ENCODE measurements at places on chromosomes 12 and 14.

DNA sequence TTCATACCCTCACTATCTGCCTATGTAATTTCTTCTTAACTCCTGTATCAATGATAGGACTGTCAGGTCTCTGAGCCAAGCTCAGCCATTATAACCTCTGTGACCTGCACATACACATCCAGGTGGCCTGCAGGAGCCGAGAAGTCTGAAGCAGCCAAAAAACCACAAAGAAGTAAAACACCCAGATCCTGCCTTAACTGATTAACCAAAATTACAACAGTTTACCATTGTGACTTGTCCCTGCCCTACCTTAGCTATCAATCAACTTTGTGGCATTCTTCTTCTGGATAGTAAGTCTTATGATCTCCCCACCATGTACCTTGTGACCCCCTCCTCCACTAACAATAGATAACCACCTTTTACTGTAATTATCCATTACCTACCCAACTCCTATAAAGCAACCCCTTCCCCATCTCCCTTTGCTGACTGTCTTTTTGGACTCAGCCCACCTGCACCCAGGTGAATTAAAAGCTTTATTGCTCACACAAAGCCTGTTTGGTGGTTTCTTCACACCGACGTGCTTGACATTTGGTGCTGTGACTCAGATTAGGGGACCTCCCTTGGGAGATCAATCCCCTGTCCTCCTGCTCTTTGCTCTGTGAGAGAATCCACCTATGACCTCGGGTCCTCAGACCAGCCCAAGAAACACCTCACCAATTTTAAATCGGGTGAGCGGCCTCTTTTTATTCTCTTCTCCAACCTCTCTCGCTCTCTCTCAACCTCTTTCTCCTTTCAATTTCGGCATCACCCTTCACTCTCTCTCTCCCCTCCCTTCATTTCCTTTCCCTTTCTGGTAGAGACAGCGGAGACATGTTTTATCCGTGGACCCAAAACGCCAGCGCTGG lies 11.5 kb upstream of the LGMN start:
- DNase-seq: peak; percentile 16

GRCh38 chr14:92973798-92974372 lies 50.9 kb downstream of the CHGA start:
- no peak for DNase-seq

- peak; percentile 50 for DNase-seq
Observed at GRCh38 chr12:27780612-27781408, 774 bp upstream of the MANSC4 start.

- DNase-seq: no peak
Observed at GRCh38 chr12:81729781-81730180, 29.4 kb downstream of the PPFIA2 start.

DNA sequence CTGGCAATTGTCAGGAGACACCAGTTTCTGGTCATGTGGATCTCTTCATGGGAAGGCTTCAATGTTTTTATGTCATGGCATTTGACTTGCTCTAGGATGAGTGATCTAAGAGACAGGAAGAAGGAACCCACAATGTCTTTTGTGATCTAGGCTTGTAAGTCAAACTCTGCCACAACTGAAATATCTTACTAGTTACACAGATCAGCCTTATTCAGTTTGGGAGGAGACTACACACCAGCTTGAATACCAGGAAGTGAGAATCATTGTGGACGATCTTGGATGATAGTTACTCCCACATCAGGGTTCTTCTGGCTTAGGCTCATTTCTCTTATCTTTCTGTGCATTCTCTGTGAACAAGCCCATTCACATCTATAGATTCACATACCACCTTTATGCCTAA lies 236.2 kb upstream of the FBXO33 start:
- no peak for DNase-seq

- peak; percentile 21 for DNase-seq
Observed at GRCh38 chr12:120529641-120530417, 871 bp upstream of the COQ5 start.

DNA sequence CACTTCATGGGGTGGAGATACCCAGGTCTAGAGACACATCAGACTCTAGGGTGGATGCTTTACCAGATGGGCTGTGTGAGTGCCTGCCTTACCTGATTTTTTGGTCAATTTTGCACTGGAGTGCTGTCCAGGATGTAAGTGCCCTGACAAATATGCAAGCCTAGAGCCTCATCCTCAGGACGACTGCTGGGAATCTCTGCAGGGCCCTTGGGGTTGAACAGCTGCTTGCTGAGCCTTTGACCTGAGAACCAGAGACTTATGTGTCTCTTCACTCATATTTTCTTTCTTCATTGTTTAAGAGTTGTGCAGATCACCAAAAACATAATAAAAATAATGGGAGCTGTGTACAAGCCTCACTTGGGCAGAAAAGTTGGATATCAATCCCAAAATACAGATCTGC lies 551.5 kb upstream of the ATP2B1 start:
- no peak for DNase-seq

DNA sequence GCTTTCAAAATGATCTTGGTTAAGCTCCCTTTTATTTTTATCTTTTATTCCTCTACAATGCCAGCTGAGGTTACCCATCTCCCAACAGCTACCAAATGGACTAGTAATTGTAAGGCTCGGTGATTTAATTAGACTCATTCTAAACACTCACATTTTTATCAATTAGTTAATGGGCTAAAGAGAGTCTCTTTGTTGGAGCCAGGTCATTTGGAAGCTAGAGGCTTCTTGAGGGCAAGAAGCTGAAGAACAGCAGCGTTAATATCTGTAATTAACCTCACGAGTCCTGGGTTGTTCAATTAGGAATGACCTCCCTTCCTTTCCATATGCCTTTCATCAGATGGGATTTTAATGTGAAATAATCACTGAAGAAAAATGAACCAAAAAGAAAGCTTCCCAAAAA lies 56.9 kb downstream of the OTX2 start:
- no peak for DNase-seq

DNA sequence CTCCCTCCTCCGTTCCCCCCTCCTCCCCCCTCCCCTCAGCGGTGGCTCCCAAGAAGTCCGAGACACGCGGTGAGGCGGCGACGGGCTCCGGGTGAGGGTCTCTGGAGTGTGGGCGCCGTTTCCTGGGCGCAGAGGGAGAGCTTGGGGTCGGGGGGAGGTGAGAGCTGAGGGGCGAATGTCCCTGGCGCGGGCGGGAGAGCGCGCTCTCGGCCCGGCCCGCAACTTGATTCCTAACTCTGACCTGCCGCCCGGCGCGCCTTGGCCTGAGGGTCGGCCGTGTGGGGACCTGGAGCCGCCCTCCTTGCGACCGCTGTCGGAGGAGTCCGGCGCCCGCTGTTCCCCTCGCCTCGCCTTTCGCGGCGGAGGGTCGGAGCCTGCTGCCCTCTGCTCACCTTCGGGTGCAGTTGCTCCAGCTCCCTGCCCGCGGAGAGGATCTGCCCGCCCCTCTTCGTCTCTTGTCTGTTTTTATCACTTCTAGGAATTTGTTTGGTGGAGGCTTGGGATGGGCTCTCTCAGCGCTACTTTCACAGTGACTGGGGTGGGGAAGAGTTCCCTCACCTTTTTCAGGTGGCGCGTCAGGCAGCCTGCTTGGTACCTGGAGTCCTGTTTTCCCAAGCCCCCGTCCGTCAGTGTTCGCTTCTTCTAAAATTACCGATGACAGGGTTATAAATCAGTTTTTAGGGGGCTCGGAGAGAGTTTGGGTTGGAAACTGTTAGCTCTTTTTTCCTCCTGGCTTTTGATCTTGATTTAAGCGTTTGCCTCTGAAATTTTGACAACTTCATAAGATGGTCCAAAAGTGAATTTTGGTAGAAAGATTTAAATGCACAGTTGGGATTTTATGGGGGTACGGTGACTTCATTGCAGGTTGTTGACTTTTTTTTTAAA lies 495 bp downstream of the ADIPOR2 start:
- no peak for DNase-seq

- DNase-seq: no peak
Observed at GRCh38 chr12:67275380-67275913, 6.3 kb downstream of the CAND1 start.

- no peak for DNase-seq
Observed at GRCh38 chr14:89373185-89373584, 43.8 kb downstream of the FOXN3 start.

- peak; percentile 70 for DNase-seq
Observed at GRCh38 chr12:4293299-4293965, 19.9 kb downstream of the CCND2 start.

GRCh38 chr12:13443498-13443897 lies 247.0 kb downstream of the EMP1 start:
- no peak for DNase-seq

GRCh38 chr14:68668531-68668930 lies 124.3 kb downstream of the ZFP36L1 start:
- no peak for DNase-seq

GRCh38 chr14:54749180-54749579 lies 153.4 kb downstream of the GCH1 start:
- no peak for DNase-seq

- DNase-seq: peak; percentile 32
Observed at GRCh38 chr14:103074729-103075367, 9.2 kb upstream of the LBHD2 start.

- DNase-seq: no peak
Observed at GRCh38 chr12:2294651-2295475, 242.1 kb downstream of the CACNA1C start.

DNA sequence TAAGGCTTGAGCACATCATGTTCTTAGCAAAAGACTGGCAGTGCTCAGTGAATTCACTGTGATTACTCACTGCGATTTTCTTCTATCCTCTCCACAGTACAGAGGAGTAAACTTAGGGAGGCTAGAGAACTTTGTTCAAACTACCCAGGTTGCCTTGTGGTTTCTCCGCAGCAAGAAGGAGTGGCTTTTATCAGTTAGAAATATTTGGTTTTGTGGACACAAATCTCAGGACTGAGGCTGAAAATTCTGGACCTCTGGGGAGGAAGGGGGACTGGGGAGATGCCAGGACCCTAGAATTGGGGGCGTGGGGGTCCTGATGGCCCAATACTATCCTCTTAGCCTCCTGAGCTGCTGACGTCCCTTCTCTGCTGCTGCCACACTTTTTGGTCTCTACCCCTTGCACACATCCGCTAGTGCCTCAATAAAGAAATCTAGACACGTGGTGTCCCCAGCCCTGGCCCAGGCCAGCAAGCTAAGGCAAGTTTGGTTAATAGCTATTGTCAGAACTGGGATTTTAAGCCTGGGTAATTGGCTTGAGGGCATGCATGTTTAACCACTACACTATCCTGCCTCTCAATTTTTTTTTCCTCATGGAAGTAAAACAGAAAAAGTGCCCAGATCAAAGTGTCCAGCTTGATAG lies 842 bp downstream of the OAS2 start:
- peak; percentile 64 for DNase-seq

- DNase-seq: no peak
Observed at GRCh38 chr14:83764656-83765599, 1765.0 kb upstream of the FLRT2 start.

- no peak for DNase-seq
Observed at GRCh38 chr12:1573960-1574864, 20.2 kb downstream of the FBXL14 start.

- DNase-seq: no peak
Observed at GRCh38 chr14:93230539-93230938, 23.5 kb downstream of the UBR7 start.

DNA sequence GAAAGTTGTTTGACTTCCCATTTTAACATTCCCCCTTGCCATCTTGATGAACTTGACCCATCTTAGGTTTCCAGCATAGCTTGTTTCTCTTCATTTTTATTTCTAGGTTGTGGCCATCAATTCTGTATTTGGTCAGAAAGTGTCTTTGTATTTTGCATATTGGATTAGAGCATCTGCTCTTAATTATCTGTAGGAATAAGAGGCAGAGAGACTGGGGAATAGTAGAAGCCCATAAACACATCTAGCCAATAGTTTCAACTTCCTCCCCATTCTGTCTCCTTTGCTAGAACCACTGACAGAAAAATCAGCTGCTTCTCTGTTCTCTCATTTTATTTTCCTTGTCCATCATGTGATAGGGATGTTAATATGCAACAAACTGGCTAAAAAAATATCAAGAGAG lies 8.2 kb downstream of the SOCS2 start:
- no peak for DNase-seq

DNA sequence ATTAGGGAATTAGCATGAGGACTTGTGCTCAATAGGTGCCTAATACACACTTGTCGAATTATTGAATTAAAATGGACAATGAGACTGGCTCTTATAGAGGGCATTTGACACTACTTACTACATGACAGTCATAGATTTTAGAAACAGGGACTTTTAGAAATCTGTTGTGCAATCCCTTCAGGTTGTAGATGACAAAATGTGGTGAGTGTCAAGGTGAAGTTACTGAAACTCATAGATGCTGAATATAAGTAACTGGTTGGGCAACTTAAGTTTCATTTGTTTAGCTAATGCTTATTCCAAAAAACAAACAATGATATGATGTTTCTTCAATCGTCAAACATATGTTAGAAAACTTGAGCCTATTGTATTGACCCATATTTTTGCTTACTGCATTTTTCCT lies 12.9 kb upstream of the PEX5 start:
- no peak for DNase-seq

- no peak for DNase-seq
Observed at GRCh38 chr14:76894308-76894707, 68.1 kb downstream of the LRRC74A start.

DNA sequence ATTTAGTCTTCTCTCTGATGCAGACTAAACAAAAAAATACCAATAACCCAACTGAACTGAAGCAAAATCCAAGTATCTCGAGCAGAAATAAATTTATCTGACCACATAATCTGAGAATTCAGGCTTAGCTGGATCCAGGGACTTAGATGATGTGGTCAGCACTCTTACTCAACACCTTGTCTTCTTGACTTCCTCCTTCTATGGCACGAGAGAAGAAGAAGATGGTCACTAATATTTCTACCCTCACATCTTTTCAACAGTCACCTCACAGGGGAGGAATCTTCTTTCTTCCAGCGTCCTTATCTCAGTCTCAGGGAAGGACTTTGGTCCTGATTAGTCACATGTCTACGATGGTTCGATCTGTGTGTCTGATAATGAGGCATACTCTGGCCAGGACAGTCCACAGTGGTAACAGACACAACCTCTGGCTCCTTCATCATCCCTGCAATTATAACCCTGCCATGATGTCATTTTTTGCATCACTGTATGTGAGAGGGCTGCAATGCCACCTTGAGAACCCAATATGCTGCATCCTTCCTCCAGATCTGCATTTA lies 15.8 kb downstream of the RGS6 start:
- no peak for DNase-seq

DNA sequence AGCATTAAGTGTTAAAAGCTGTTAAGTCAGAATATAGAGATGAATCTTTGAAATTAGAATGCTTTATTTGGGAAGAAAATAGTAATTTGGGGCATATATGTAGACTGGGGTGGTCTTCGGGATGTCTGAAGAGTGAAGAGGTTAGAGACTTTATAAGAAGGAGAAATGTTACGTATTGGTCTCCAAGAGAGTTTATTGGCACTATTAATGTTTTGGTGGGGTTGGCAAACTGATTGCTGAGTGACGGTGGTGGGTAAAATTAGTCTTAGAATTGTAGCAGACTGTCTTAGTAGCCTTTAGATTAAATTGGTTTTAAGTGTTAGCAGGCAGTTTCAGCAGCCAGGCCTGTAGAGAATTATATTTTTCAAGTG lies 4.9 kb upstream of the ATP23 start:
- no peak for DNase-seq

DNA sequence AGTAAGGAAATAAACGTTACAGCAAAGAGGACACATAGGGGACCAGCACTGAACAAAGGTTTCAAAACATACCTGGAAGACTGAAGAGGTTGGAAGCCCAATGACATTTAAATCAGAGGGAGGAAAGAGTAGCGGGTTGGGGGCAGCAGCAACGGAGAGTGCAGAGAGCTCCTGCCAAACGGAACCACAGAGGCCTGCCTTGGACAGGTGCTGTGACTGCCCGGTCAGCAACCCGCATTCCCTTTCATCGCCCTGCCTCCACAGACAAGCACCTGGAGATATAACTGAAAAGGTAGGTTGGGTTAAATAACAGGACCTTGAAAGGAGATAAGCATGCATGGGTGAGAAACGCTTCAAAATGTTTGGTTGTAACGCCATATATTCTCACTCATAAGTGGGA lies 92.8 kb upstream of the SLC38A4 start:
- no peak for DNase-seq

Measured in stimulated activated CD4-positive, alpha-beta T cell treated with anti-CD3 and anti-CD28 coated beads, Interleukin-15, amount 100 ng/mL, for 24 hours (primary cell).